ENCODE measurements at places on chromosomes 16 and 17.

DNA sequence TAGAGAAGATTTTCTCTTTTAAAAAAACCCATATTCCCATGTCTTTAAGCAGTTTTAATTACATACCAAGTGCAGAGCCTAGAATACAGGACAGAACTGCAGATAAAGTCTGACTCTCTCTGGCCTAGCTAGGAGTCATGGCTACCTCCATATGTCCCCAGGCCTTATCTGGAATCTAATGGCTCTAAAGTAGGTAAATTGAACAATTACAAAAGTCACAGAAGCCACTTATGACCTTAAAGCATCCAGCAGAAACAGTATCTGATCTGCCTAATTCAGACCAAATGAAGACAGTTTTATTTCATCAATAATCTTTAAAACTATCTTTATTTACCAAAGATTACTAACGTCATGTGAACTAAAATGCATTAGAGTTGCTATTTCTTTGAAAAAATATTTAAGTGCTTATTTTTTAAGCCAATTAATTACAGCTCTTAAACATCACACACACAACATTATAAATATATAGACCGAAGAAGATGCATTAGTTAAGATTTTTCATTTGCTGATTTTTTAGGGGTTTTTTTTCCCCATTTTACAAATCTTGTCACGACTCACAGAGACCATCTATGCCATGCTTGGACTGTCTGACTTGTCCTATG, 28.7 kb downstream of the PMM2 start:
- DNase-seq: no peak

GRCh38 chr17:82786427-82786826, 34.6 kb downstream of the TBCD start:
- no peak for DNase-seq

DNA sequence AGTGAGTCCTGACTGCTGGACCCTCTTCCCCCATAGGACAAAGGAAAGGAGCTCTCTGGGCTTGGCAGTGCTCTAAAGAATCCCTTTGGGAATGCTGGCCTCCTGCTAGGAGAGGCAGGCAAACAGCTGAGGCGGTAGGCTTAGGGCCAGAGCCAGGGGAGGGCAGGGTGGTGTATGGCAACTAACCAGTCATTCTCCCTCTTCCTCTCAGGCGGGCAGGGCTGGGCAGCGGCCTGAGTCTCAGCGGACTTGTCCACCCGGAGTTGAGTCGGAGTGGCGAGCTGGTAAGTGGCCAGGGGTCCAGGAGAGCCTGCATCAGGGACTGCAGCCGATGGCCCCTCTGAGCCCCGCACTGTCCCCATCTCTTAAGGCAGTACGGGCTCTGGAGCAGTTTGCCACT, 4.4 kb downstream of the ACADVL start:
- DNase-seq: no peak

- DNase-seq: peak; percentile 67
These were observed 1.2 kb downstream of the MMP2 start for GRCh38 chr16:55480228-55480655.

GRCh38 chr16:16178455-16179162, 44.7 kb downstream of the ABCC6 start:
- DNase-seq: no peak

DNA sequence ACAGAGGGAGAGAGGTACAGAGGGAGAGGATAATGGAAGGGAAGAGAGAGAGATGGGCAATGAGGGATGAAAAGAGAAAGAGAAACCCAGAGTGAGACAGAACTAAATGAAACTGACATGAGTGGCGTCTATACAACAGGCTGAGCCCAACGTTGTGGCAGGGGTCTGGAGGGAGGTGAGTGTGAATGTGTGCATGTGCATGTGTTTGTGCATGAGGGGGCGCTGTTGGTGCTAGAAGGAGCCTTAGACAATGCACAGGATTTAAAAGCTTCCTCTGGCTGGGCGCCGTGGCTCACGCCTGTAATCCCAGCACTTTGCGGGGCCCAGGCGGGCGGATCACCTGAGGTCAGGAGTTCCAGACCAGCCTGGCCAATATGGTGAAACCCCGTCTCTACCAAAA, 454.8 kb upstream of the CDH11 start:
- peak; percentile 39 for DNase-seq

- peak; percentile 32 for DNase-seq
These were observed 8.5 kb downstream of the IRX3 start for GRCh38 chr16:54277845-54278703.

DNA sequence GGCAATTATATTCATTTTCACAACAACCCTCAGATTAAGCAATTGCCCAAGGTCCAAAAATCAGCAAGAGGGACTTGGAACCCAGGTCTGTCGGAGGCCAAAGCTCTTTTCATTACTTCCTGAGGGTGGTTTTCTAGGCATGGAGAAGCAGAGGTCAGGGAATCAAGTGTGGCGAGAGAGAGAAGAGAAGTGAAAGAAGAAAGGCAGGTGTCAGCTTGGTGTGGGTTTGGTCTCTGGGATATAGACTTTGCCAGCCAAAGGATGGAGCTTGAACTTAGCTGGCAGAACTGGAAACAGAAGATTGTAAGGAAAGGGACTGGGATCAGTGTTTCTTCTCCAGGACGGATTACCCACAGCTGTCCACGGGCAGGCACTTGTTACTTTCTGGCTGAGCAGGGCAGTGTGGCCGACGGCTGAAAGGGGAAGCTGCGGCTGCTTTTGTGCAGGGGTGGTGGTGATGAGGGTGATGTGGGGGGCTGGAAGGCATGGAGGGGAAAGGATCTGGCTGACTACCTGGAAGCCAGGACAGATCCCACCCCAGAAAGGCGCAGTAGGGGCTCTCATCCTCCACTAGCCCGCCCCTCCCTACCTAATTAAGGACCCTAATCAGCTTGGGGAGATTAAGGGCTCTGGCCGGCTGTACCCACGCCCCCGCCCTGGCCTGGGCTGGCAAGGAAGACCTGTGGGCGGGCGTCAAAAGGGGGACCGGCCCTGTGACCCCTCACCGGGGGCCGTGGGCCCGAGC, at the start of gene GUCY2D:
Gene GUCY2D, plus strand, starts transcription at position 640 of the 745 bp plus-strand sequence. CDS start 433 bp downstream, outside the sequence.
- DNase-seq: no peak

- no peak for DNase-seq
These were observed 9.3 kb downstream of the UBE2G1 start for GRCh38 chr17:4357030-4357628.

DNA sequence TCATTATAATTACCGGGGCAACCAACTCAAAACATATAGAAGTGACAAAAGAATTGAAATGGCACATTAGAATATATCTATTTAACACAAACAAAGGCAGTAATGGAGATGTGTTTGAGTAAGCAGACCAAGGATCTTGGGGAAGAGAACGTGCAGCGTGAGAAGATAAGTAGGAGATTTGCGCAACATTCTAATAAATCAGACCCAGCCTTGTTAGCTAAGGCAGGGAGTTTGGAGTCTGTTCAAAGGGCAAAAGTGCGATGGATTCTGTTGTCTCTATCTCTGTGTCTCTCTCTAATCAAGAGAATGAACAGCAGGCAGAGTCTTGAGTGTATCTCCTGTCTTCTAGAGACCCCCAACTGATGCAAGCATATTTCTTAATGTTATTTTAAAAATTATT, 55.0 kb upstream of the FA2H start:
- DNase-seq: no peak

DNA sequence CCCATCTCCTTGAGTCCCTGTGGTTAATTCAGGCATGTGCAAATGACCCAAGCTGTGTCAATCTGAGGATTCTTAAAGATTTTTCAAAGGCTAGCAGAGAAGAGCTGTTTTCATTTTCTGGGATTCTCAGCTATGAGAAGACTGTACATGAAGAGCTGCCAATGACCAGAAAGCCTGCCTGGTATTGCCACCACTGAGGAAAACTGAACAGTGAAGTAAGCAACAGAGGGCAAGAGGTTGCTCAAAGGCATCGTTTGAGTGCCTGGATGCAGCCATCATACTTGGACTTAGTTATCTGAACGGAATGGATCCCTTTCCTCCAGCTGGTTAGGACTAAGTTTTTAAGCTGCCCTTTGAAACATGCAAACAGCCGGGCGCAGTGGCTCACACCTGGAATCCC, 38.4 kb downstream of the FAM20A start:
- DNase-seq: no peak

DNA sequence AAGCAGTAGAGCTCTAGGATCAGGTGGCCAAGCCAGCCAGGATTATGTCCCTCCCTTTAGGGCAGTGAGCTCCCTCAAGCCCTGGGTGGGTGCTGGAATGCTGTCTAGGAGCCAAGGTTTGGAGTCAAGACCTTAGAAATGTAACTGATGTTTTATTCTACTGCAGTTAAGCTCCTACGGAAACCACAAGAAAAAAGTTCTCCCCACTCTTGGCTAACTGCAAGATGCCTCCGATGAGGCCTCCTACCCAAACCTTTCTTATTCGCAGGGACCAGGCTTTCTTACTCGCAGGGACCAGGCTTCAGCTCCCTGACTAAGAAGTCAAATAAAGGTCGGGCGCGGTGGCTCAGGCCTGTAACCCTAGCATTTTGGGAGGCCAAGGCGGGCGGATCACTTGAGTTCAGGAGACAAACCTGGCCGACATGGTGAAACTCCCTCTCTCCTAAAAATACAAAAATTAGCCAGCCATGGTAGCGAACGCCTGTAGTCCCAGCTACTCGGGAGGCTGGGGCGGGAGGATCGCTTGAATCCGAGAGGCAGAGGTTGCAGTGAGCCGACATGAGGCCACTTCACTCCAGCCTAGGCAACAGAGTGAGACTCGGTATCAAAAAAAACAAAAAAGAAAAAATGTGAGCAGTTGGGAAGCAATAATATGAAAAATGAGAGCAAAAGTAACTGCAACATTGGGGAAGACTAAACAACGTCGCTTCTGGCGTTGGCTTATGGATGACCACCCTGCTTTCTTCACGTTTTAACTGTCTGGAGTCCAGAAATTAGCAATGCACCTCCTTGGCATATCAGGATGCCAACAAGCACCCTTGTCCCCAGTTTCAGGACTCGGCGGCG, 31.7 kb upstream of the ARL4D start:
- peak; percentile 52 for DNase-seq

GRCh38 chr16:22316411-22316811, 19.2 kb downstream of the POLR3E start:
- DNase-seq: no peak

DNA sequence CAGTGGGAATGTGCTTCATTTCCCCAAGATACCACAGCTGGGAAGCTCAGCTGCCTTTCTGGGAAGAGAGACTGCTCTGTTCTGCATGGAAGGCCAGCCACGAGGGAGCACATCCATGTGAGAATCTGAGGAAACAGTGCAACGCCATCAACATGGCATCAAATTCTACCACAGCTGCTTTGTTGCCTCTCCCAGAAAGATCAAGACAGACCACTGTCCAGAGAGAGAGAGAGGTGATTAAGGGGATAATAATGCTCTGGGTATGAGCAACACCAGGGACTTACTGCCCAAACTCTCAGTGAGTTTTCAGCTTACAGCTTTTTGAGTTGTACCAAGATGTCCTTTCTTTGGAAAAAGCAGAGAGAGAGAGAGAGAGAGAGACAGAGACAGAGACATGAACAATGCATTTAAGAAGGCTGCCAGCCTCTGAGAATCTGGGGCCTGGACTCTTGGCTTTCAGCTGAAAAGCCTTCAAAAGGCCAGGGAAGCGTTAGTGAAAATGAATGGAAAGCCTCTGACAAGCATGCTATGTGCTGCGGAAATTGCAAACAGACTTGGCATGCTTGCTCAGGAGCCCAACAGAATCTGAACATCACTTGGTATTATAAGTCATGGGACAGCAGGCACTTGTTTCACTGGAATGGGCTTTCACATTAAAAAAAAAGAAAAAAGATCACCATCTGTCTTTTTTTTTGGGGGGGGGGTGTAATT, 223.1 kb downstream of the MAP2K6 start:
- DNase-seq: no peak

DNA sequence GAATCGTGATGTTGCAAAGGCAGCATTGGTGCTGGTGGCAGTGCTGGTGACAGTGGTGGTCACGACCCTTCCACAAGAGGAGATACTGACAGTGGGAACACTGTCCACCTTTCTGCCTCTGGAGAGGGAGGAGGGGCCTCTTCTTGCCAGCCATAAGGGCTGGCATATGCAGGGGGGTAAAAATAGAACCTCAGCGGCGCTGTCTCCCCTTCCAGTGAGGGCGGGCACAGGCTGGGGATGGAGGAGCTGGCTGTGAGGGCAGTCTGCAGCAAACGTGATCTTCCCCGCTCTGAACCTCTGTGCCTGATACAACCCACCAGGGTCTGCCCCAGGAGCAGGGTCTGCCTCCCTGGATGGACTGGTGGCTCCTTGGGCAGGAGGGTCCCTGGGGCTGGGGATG, 3.4 kb downstream of the RAP1GAP2 start:
- no peak for DNase-seq

DNA sequence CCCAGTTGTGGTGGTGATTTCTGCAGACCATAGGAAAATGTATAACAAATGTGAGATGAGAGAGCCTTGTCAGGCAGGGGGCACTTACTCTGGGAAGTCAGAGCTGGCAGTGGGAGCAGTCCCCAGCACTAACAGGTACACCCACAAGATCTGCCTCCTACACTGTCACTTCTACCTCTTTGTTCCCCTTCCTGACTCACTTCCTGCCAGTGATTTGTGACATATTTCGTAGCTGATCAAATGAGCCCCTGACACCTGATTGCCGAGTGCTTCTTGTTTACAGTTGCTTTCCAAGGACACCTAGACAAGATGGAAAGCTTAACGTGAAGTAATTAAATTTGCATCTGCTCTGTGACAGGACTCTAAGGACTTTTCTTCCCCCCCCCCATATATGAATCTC, 40.5 kb downstream of the FTO start:
- DNase-seq: no peak

GRCh38 chr17:58327363-58328194, 1.0 kb downstream of the TSPOAP1 start:
- no peak for DNase-seq

GRCh38 chr16:72220875-72221629, 49.1 kb upstream of the PMFBP1 start:
- DNase-seq: no peak

GRCh38 chr17:54028986-54029580, 206.4 kb downstream of the KIF2B start:
- no peak for DNase-seq

Data from ELF-1 (cell line).